T-helper 17 cell (primary cell): ENCODE measurements at places on chromosomes 16 and 17.

DNA sequence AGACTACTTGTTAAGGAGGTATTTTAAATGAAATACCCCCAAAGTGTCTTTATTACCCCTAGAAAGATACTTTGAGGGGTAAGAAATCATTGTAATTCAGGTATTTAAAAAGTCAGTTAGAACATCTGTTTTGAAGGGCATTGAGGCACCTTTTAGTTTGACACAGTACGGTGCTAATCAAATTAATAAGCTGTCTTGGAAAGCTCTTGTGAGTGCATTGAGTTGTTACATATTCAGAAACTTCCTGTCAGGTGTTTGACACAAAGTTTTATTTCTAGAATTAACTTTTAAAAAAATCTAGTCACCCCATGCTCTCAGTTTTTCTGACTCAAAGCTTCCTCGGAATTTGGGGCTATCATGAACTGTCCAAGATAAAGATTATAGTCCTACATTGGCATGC lies 4.6 kb downstream of the RBBP6 start:
- no peak for DNase-seq

DNA sequence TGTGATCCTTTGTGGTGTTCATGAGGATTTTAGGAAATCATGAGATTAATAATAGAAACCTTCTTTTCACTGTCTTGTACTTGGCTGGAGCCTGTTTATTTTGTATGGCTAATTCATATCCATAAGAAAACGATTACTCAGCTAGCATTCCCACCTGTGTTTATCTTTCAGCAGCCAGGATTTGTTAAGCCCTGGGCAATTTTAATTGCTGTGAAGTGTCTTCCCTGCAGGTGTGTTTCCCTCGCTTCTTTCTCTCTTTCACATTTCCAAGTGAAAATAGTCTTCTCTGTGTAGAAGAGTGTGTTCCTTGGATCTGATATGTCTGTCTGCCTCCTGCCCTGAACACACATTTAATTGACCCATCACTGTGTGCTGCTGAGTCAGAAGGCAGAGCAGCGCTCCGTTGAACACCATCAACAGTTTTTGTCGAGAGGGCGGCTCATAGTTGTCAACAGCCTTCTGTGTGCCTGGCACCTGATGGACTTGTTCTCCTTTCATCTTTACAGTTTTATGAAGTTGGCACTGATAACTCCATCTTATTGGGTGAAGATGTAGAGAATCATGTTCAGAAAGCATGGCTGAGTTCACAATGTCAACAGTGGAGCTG lies 83.2 kb downstream of the SPECC1 start:
- no peak for DNase-seq

DNA sequence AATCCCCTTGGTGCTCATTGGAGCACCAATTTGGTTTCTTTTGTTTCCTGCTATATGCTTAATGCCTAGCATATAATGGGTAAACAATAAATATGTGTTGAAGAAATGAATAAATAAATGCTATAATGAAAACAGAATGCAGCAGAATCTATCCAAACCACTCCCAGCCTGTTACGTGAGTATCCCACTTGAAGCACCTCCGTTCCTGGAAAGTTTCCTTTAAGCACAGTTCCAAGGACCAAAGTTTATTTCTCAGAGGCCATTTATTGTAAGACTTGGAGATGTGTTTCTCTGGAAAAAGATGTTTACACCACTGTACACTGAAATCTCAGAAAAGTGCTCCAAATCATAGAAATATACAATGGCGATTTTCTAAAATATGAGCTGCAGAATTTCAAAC lies 187.0 kb downstream of the SOX9 start:
- DNase-seq = no peak

DNA sequence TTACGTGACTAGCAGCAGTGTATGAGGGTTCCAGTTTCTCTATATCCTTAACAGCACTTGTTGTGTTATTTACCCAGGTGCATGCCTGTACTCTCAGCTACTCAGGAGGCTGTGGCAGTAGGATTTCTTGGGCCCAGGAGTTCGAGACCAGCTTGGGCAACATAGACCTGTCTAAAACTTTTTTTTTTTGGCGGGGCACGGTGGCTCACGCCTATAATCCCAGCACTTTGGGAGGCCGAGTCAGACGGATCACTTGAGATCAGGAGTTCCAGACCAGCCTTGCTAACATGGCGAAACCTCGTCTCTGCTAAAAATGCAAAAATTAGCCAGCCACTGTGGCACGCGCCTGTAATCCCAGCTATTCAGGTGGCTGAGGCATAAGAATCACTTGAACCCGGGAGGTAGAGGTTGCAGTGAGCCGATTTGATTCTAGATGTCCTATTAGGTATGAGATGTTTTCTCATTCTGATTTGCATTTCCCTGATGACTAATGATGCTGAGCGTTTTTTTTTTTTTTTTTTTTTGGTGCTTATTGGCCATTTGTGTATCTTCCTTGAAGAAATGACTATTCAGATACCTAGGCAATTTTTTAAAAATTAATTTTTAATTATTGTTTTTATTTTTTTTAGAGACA lies 13.4 kb downstream of the CASC3 start:
- no peak for DNase-seq

GRCh38 chr17:35189291-35189690 lies 4.9 kb downstream of the SLC35G3 start:
- DNase-seq = no peak

DNA sequence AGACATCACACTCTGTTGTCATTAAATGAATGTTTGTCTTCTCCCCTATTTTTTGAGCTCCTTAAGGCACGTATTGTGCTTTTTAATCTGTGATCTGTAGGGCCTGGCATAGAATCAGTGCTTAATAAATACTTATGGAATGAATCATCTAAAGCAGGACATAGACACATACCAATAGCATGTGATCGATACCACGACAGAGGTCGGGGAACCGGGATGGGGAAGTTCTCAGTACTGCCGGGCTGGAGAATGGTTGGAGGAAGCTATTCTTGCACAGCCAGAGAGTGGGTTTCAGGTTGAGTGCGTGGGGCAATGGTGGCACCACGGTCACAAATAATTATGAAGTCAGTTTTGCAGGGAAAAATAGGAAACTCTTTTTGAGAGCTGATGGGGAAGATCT lies 26.8 kb downstream of the NLRP1 start:
- DNase-seq = no peak

DNA sequence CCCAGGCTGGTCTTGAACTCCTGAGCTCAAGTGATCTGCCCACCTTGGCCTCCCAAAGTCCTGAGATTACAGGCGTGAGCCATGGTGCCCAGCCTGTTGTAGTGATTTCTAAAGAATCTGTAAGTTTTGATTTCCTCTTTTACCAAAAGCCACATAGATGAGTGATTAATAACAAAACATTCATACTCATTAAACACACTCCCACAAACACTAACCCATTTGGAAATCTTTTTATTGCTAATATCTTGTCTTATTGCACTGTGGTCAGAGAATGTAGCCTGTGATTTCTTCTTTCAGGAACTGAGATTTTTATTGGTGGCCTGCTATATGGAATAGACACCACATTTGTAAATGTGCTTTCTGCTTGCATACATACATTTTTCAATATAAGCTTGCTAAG lies 31.6 kb downstream of the MYH10 start:
- DNase-seq = no peak

DNA sequence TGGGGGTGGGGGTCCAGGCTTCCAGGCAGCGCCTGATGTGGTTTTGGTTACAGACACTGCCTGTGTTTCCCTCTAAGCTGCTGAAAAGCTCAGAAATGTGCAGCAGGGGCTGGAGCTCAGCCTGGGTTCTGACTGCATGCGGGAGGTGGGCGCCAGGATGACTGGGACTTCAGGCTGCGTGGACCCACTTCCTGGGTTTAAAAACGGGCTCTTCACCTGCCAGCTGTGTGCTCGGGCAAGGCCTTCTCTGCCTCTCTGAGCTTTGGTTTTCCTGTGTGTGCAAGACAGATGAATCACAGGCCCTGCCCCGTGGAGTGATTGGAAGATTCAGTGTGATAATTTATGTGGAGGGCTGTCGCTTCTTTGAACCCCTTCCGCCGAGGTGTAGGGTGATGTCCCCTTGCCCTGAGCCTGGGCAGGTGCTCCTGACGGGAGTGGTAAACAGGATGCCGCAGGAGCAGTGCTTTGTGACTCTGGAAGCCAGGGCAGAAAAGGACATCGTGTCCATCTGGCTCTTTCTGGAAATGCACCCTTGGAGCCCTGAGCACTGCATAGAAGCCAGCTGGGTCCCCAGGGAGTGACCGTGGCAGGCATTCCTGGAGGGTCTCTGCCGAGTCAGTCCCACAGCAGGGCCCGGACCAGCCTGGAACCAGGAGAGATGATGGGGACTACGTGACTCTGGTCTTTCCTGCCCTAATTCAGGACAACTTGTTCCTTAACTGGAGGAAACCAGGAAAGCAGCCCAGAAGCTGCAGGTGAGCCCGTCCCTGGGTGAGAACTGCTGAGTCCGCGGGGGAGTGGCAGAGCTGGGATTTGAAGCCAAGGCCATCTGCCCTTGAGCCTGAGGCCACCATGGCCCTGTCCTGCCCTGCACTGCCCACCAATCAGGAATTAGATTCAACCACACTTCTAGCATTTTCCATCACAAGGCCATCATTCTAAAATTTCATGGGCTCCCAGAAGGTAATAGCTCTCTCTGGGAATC lies 28.5 kb upstream of the SLC7A5 start:
- DNase-seq = no peak

GRCh38 chr16:79593074-79593531 lies 7.4 kb downstream of the MAF start:
- no peak for DNase-seq

GRCh38 chr17:18920911-18921441 lies 31.0 kb upstream of the SLC5A10 start:
- DNase-seq = no peak

- no peak for DNase-seq
Measured at GRCh38 chr16:20910781-20911321, 10.3 kb downstream of the LYRM1 start.

DNA sequence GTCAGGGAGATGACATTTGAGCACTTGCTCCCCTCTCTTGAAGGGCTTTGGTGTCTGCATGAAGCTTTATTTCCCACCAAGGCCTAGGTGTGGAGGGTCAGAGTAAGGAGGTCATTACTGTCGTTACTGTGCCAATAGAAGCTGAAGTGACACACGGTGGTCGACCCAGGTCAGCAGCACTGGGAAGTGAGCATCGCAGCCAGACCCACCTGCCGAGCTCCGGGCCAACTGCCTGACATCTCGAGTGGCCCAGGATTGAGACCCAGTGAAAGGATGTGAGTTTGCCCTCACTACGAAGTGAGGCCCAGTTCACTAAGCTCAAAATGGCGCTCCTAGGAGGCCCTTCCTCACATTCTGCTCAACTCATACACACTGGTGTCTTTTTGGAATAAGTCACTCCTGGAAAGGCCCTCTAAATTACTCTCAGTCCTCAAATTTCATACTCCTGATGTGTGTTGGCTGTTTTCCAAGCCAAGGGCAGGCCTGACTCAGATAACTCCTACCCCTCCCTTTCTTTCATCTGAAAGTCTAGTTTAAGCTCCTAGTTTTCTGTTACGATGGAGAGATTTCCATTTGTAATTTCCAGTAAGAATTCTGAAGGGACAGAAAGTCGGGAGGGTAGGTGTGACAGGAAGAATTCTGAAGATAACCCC lies 200.4 kb downstream of the LGALS9B start:
- no peak for DNase-seq

DNA sequence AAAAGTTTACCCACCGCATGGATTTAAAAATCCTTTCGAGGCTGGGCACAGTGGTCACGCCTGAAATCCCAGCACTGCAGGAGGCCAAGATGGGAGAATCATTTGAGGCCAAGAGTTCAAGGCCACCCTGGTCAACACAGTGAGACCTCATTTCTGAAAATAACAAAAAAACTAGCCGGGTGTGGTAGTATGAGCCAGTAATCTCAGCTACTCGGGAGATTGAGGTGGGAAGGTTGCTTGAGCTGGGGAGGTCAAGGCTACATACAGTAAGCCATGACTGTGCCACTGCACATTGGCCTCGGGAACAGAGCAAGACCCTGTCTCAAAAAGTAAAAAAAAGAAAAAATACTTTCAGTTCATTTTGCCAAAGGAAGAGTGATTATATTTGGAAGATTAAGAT lies 12.7 kb downstream of the GNA13 start:
- DNase-seq = no peak

GRCh38 chr17:50352693-50353599 lies 7.0 kb downstream of the XYLT2 start:
- DNase-seq = no peak

DNA sequence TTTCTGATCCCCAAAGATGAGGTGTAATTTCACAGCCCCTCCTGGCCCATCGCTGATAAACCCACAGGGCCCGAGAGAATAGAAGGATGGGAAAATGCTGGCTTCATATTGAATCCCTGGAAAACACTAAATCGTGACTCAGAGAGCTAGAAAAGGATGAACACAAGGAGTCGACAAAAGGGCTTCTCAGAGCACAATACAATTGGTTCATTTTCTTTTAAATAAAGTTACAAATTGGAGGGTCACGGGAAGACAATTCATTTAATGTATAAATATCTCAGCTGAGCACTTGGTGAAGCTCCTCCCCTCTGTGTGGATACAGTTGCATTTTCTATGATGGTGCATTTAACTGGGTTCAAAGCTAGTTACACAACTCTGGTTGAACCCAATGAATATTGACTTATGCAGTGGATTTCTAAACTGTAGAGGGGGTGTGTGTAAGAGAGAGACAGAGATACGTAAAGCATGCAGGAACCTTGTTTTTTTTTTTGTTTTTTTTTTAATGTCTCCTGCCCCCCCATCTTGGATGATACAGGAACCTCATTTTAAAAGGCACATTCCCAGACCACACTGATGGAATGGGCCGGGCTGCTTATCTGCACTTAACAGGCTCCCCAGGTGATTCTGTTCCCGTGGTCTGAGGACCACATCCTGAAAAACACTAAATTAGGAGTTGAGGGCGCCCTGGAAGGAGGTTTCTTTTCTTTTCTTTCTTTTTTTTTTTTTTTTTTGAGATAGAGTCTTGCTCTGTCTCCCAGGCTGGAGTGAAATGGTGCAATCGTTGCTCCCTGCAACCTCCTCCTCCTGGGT lies 14.1 kb downstream of the TTYH2 start:
- no peak for DNase-seq

GRCh38 chr17:45948498-45948880 lies 50.6 kb upstream of the STH start:
- no peak for DNase-seq

DNA sequence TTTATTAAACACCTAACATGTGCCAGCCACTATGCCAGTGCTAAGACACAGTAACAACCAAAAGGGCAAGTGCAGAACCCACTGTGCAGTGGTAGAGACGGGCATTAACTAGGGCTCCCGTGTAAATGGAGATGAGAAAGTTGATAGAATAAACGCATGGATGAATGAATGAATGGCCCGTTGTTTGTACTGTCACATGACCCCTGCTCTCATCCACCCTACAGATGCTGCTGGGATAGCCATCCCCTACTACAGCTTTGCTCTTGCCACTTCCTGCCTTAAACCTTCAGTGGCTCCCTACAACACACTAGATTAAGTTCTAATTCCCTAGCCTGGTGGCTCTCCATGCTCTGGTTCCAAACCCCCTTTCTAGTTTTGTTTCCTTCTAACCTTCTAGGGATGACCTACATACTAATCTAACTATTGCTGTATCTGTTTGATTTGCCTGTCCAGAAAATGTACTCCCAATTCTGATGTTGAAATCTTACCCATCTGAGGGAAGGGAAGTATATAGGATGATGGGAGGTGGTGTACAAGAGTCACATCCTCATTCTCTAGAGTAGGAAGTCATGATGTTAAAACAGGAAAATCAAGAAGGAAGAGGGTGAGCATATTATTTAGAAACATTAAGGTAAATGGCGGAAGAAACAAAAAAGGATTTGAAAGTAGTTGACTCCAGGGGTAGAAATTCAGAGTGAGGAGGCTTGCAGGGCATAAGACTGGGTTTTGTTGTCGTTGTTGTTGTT lies 11.4 kb upstream of the TNRC6C start:
- no peak for DNase-seq
